Astrocyte of the spinal cord (primary cell): ENCODE measurements at places on chromosomes 4 and X.

- DNase-seq: no peak
Observed at GRCh38 chr4:140400111-140400510, 26.7 kb downstream of the SCOC start.

GRCh38 chr4:22500831-22501714, 14.8 kb downstream of the ADGRA3 start:
- DNase-seq: peak; percentile 58

DNA sequence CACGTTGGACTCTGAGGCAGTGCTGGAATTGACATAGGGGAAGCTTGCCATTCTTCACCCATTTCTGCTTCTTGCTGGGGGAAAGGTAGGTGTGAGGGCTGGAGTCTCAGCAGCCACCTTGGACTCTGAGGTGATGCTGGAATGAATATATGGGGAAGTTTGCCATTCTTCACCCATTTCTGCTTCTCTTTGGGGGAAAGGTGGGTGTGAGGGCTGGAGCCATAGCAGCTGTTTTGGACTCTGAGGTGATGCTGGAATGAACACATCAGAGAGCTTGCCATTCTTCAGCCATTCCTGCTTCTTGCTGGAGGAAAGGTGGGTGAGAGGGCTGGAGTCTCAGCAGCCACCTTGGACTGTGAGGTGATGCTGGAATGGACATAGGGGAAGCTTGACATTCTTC, 115.1 kb downstream of the CRLF2 start:
- no peak for DNase-seq

- DNase-seq: peak; percentile 16
Observed at GRCh38 chr4:22720091-22720490, 27.4 kb downstream of the GBA3 start.

GRCh38 chr4:54001668-54002365, 62.6 kb downstream of the CHIC2 start:
- no peak for DNase-seq

DNA sequence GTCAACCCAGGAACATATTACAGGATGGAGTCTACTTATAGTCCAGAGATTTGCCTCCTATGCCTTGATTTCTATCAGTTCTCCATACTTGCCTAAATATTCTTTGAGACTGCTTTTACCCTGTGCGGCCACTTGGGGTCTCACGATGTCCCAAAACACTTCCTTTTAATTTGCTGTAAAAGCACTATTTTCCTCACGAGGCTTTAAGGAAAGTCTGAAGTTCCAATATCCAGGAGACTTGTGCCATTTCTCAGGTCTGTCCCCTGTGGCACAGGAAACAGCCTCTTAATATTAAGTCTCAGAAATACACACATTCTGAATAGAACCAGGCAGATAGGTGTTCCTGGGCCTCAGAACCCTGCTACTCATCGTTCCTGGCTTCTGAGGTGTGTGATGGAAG, 142.9 kb downstream of the TMEM164 start:
- peak; percentile 43 for DNase-seq

- DNase-seq: no peak
Observed at GRCh38 chr4:5040856-5041620, 10.2 kb upstream of the STK32B start.
